ENCODE measurements at places on chromosomes 1 and 21.

DNA sequence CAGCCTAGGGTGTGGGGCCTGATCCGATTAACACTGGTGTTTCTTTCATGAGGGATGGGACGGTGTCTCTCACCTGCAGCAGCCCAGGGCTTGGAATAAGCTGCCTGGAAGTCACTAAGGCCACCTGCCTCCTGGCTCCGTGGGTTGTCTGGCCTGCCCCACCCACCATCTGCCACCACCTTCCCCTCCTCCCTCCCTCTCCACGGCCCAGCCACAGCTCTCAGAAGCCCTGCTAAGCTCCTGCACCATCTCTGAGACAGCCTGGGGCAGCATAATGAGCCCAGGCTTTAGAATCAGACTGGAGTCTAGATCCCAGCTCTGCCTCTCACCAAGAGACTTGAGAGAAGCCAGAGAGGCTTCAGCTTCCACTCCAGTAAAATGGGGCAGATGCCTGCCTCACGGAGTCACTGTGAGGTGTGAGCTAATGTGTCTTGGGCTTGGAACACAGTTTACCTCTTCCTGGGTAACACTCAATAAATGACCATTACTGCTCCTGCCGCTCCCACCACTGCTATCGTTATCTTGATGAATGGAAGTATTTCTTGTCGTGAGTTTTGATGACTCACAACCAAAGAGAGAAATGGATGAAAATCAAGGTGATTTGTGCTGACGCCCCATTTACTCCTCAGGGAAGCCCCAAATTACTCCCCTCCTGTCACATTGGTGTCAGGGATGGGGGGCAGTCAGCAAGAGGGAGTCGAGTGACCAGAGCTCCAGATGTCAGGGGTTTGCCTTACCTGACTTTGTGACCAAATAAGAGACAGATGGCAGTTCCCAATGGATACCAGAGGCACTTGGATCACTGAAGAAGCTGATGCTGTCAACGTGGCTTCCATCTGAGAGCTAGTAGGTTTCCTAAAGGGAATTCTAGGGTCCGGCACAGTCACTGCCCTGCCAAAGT lies 23.5 kb upstream of the C1QA start:
- no peak for DNase-seq

DNA sequence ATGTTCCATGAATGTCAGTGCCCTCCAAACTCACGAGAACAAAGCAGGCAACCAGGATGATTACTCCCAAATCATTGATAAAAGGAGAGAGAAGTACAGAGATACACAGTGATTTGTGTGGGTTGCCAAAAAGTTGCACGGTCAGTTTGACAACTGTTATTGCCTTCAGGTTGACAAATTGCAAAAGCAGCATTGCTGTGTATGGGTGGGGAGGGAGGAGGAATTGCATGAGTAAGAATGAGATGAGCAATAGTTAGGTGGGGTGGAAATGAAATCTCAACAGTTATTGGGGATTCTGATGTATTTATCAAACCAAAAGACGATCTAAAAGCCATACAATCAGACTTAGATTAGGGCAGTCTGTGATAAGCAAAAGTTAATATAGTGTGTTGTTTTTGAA lies 93.7 kb downstream of the NTMT2 start:
- DNase-seq = no peak

DNA sequence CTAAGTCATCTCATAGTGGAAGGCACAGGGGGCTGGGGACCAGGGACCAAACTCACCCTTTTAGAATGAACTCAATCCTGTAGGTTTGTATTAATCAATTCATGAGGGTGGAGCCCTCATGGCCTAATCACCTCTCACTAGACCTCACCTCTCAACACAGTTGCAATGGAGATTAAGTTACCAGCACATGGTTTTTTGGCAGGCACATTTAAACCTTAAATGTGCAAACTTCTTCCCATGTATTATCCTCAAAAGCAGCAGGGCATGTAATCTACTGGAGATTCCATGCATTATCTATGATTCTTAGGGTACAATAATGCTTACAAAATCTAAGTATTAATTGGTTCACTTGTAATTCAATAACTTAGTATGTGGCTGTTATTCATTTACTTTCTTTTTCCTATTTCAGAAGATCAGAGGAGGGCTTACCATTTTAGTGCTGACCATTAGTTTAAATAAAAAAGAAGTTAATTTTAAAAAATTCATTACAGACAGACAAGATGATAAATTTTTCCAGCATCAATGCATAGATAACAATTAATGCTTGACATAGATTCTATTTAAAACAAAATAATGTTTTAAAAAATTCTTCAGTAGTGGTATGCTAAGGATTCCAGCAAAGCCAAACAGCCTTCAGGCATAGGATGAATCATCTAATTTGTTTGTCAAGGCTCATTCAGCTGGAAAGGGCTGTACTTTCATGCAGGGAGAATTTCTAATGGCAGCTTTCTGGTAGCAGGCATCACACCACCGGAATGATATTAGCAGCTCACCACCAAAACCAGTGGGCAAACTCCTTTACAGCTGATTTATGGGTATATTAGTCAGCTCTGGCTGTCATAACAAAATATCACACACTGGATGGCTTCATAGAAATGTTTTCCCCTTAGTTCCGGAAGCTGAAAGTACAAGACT lies 124.6 kb upstream of the ZNF648 start:
- DNase-seq = no peak

DNA sequence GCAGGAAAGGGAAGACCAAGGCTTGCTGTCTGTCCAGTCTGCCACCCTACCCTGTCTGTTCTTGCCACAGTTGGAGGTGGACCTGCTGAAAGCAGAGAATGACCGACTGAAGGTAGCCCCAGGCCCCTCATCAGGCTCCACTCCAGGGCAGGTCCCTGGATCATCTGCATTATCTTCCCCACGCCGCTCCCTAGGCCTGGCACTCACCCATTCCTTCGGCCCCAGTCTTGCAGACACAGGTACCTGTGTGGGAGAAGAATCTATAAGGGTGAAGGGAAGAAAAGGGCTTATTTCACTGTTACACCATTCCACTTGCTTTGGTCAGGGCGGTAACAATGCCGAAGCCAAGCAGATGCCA lies 20.3 kb upstream of the IPO9 start:
- no peak for DNase-seq

- DNase-seq = no peak
Observed at GRCh38 chr1:115911294-115911693, 65.0 kb upstream of the SLC22A15 start.

- DNase-seq = no peak
Observed at GRCh38 chr1:56566061-56566744, 13.2 kb downstream of the PLPP3 start.

- no peak for DNase-seq
Observed at GRCh38 chr1:224726441-224727182, 110.5 kb downstream of the CNIH3 start.
